AG04450 (cell line): ENCODE measurements at places on chromosomes 4 and X.

DNA sequence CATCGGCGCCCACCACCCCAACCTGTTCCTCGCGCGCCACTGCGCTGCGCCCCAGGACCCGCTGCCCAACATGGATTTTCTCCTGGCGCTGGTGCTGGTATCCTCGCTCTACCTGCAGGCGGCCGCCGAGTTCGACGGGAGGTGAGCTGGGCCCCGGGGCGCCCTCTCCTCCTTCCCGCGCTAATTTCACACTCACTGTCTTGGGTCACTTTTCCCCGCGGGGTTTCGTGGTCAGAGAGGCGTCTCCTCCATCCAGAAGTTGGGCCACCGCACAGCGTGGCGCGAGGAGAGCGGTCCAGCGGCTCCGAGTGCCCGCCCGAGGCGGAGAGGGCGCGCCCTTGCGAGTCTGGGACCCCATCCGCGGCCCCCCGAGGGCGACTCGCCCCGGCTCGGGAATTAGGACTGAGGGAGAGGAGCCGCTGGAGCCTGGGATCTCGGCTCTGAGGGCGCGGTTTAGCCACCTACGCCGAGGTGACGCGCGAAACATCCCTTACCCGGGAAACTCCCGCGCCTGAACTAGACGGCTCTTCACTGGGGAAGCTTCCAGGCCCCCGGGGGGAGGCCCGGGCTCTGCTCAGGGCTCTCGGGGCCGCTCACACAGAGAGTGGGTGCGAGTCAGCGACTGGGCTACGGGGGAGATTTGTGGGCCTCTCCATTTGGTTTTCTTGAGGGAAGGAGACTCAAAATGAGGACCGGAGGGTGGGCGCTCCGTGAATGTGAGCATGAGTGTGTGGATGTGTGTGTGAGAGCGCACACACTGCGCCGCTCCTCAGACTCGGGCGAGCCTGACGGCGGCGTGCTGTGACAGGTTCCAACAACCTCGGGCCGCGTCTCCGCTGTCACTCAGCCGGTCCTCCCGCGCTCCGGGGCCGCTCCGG is 551 bp downstream of the NPNT start:
- no peak for DNase-seq

DNA sequence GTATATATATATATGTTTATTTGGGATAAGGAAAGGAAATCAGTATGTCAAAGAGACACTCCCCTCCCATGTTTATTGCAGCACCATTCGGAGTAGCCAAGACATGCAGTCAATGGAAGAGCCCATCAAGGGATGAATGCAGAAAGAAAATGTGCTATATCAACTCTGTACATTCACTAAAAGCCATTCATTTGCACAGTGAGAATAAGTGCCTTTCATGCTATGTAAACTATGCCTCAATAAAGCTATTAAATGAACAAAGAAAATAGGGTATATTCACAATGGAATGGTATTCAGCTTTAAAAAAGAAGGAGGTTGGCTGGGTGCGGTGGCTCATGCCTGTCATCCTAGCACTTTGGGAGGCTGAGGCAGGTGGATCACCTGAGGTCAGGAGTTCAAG is 20.3 kb downstream of the CD99 start:
- DNase-seq, result no peak

GRCh38 chrX:57902633-57903032 is 7.6 kb downstream of the ZXDA start:
- no peak for DNase-seq

GRCh38 chr4:140865253-140866217 is 109.3 kb upstream of the TBC1D9 start:
- DNase-seq, result no peak

DNA sequence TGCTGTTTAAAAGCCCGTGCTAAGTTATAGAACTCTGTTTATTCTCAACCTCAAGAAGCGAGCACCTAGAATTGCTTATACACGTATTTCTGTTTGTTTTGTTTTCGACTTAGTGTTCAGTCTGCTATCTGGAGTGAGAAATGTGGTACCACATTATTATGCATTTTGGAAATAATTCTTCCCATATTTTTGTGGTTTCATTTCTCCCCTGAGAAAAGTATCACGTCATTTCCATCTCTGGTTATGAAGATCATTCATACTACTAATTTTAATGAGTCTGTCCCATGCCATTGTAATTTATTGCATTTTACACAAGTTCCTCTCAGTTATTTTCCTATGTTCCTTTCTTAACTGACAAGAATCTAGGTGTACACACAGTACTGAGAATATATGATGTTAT is 186.0 kb downstream of the DCHS2 start:
- DNase-seq, result no peak

GRCh38 chrX:148995661-148996060 is 495.2 kb downstream of the AFF2 start:
- no peak for DNase-seq

DNA sequence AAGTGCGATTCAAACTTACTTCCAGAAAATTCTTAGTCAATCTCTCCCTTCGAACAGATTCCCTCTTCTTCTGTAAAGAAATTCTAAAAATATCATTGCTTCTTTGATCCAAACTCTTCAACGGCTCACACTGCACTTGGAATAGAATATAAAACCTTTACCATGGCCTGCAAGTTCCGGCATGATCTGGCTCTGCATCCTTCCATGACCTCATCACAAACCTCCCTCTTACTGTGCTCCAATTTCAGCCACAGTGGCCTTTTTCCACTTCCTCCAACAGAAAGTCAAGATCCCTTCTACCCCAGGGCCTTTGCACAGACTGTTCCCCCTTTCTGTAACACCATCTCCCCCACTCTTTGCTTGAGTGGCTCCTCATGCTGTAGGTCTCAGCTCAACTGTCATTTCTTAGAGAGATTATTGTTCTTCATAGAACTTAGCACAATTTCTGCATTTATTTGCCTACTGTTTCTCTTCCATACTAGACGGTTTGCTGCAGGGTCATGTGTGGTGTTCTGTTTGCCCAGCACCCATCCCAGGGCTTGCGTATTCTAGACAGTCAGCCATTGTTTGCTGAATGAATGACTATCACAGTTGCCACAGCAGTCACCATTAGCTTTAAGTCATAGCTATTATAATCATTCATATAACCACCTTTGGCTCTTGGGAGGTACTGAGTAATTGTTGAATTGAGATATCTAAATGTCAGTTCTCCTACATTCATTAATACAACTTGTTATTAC is 1.9 kb upstream of the STOX2 start:
- DNase-seq, result no peak

DNA sequence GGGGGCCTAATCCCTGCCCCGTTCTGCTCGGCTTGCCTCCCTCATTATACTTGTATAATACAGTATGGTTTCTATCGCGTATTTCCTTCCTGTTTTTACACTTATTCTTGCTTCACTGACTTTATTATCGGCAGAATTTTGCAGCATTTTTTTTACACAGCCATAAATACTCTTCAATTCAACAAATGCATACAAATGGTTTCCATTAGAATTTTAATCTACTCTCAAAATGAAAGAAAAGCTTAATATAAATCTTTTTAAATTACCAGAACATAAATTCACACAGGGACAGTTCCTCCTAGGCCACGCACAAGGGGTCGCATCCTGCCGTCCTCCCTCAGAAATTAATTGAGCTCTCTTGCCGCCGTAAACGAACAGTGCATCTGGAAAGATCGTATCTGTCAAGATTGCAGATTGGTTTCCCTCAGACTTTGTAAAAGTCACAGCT is 42.9 kb downstream of the DCTD start:
- DNase-seq, result no peak

- DNase-seq, result no peak
Observed at GRCh38 chr4:139534287-139534950, 21.6 kb downstream of the SETD7 start.

- peak; percentile 85 for DNase-seq
Observed at GRCh38 chr4:73891739-73892405, 22.7 kb downstream of the CXCL1 start.

GRCh38 chr4:56360071-56360470 is 27.2 kb downstream of the AASDH start:
- peak; percentile 3 for DNase-seq

- no peak for DNase-seq
Observed at GRCh38 chr4:88573995-88574394, 18.3 kb upstream of the HERC3 start.

DNA sequence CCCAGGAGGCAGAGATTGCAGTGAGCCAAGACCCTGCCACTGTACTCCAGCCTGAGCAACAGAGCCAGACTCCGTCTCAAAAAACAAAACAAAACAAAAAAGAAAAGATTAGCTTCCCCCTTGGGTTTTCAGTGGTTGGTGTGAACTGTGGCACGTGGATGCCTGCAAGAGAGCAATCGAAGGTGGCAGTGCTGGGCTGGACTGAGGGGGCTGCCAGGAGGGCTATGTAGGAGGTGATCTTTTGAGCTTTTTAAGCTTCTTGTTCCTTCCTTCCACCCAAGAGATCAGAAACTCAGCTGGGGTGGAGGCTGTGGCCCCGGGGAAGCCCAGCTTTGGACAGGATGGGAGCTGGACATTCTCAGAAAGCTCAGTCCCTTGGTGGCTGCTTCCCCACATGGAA is 49.6 kb downstream of the PRPS1 start:
- no peak for DNase-seq

- DNase-seq, result no peak
Observed at GRCh38 chr4:80646061-80646460, 310.5 kb downstream of the CFAP299 start.

GRCh38 chrX:129984111-129984958 is 1.9 kb downstream of the BCORL1 start:
- DNase-seq, result no peak

DNA sequence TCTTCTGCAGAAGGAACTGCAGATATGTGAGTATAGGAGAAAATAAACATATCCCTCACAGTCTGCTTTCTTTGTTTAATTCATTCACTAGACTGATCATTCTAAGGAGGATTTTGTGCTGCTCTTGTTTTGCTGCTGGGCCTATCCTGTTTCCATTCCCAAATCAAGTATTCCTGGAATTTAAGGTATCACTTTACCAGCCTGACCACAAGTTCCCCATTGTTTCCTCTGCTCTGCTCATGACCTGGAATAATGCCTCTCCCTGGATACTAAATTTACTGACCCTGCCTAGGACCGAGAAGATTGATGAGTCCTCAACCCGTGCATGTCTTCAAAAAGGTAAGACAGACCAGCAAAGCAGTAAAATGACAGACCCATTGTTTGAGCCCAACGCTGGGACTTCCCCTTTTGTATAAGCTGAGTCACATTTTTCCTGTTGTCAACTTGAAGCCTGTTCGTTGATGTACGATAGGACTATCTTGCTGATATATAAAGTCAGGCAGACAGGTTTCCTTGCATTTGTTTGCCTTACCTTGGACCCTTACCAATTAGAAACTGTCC is 85.5 kb upstream of the TET2 start:
- no peak for DNase-seq

DNA sequence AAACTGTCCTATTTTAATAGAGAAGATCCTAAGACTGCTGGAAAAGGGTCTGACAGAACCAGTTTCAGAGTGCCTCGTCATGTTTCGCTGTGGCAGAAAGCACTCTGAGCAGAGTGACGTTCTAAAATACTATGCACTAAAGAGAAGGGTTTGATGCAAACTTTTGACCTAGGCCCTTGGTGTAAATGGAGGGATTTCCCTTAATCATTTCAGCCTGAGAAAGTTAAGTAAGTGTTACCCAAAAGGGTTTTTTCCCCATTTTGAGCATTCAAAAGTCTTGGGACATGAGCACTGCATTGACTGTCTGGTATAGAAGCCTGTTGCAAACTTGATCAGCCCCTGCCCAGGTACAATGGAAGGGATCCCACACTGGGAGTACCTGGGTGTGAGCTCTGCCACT is 157.5 kb upstream of the ATOH1 start:
- no peak for DNase-seq

GRCh38 chrX:71996826-71997225 is 86.2 kb downstream of the NHSL2 start:
- DNase-seq, result no peak

GRCh38 chrX:68719181-68719903 is 71.9 kb downstream of the STARD8 start:
- no peak for DNase-seq

DNA sequence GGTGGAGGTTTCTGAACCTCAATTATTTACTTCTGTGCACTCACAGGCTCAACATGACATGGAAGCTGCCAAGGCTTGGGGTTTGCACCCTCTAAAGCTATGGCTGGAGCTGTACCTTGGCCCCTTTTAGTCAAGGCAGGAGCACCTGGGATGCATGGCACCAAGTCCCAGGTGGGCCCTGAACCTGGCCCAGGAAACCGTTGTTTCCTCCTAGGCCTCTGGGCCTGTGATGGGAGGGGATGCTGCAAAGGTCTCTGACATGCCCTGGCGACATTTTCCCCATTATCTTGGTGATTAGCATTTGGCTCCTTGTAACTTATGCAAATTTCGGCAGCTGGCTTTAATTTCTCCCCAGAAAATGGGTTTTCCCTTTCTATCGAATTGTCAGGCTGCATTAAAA is 726.1 kb upstream of the POU3F4 start:
- DNase-seq, result no peak

DNA sequence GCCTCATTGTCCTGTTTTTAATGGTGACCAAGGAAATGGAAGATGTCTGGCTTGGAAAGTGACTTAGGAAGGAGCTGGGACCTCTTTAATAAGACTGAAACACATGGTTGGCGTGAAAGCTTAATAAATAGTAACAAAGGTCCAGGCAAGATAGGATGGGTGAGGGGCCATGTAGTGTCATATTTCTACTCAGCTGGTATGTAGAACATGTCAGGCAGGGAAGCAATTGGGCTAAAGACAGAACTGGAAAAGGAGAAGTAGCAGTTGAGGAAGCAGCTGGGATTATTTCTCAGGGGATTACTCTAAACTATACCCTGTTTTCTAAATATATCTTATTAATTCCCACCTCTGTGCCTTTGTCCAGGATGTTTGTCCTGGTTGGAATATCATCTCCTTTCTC is 18.6 kb downstream of the ITGB1BP2 start:
- no peak for DNase-seq

GRCh38 chrX:155031657-155032056 is 5.0 kb downstream of the FUNDC2 start:
- no peak for DNase-seq

- no peak for DNase-seq
Observed at GRCh38 chr4:74016068-74016467, 17.6 kb upstream of the CXCL5 start.

GRCh38 chr4:158234671-158235070 is 24.4 kb downstream of the TMEM144 start:
- DNase-seq, result no peak

GRCh38 chrX:46573331-46573891 is at the start of gene CHST7:
CHST7 (plus strand) TSS chrX:46573765; CDS start chrX:46573932, 167 bp downstream.
- no peak for DNase-seq

DNA sequence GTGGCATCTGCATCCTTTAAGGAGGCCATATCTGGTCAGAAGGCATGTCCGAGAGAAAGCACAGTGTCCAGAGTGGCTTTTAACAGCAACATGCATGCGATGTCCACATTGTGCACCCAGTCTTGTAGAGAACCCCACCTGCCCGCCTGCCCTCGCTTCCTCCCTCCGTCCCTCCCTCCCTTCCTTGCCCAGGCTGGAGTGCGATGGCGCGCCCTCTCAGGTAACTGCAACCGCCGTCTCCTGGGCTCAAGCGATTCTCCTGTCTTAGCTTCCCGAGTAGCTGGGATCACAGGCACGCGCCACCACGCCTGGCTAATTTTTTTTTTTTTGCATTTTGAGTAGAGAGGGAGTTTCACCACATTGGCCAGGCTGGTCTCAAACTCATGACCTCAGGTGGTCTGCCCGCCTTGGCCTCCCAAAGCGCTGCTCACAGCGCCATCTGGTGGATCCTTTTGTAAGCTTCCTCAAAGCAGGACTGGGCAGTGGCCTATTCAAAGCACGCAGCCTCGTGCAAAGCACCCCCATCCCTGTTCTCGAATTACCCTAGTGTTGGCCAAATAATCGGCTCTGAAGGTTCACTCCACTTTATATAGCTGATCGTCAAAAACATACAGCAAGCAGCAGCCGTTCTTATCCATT is 15.0 kb downstream of the BRCC3 start:
- no peak for DNase-seq
